ENCODE measurements at places on chromosomes 16 and 17.
A peak's percentile ranks its signal among the peaks of the same experiment; 100 is the strongest.

DNA sequence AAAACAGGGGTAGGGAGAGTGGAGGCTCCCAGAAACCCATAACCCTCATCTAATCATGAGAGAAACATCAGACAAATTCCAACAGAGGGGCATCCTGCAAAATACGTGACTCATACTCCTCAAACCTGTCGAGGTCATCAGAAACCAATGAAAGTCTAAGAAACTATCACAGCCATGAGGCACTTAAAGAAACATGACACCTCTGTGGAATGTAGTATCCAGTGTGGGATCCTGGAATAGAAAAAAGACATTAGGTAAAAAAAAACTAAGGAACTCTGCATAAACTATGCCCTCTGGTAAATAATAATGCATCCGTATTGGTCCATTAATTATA is 16.4 kb downstream of the CDH5 start:
- DNase-seq, result peak; percentile 90

DNA sequence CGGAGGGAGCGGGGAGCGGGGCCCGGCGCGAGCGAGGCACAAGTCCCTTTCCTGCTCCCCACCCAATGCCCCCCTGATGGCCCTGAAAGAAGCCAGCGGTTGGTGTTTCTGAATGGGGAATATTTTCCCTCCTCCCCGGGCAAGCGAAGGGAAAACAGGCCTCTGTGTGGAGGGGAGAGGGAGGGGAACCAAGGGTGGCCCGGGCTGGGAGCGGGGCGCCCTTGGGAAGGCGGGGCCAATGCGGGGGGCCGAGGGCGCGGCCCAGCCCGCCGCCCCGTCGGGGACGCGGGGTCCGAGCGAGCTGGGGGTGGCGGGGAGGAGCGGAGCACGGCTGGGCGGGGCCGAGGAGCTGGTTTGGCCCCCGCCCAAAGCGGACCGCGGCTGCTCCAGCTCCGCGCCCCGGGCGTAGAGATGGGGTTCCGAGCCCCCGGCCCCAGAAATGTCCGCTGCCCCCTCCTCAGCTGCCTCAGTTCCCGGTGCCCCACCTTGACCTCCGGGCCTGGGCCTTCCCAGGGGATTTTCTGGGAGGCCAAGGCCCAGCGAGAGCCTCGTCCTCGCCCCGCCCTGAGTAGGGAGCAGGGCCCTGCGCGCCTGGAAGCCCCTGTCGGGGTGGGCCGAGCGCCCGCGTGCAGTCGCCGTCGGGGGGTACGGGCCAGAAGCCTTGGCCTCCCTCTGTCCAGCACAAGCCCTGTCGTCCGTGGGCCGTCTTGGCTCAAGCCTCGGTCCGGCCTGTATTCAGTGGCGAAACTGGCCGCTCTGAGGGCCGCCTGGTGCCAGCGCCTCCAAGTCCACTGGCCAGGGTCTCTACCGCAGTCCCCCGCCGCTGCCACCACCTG is 3.9 kb upstream of the HEXIM1 start:
- no peak for DNase-seq

DNA sequence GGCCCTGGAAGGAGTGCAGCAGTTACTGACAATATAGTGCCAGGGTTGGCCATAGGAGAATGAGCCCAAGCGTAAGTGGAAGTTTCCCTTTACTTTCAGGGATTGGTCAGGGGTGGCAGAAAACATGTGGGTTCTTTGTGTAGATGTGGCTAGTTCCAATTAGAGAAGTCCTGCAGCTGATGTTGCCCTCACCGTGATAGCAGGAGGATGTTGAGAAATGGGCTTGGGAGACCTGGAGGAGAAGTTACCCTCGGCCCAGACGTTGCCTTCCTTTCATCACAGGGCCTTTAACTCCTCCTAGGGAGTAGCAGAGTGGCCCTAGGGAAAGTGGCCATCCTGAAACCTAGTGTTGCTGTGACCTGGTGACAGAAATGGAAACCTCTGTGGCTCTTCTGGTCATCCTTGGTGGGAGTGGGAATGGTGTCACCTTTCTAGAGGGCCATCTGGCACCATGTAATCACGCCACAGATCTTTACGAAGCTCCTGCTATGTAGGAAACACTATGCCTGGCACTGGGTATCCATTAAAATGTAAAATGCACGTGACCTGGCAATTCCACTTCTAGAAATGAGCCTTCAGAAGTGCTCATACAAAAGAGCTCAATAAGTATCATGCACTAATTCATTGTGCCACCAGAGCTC is 6.7 kb downstream of the TMEM92 start:
- DNase-seq, result no peak

DNA sequence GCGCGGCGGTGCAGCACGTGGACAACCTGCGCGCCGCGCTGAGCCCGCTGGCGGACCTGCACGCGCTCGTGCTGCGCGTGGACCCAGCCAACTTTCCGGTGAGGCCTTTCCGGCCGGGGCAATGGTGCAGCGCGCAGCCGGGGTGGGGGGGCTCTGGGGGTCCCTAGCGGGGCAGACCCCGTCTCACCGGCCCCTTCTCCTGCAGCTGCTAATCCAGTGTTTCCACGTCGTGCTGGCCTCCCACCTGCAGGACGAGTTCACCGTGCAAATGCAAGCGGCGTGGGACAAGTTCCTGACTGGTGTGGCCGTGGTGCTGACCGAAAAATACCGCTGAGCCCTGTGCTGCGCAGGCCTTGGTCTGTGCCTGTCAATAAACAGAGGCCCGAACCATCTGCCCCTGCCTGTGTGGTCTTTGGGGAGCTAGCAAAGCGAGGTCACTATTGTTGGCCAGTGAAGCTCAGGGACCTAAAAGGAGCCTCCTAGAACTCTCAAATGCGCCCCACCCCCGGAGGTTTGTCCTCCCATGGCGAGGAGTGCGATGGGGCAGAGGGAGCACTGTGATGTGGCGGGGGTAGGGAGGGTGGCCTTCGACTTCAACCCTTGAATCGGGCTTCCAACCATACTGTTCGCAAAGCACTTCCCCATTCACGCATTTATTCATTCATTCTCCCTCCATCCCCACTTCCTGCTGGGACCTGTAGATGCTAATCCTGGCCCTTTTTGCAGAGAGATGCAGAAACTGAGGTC is 770 bp downstream of the HBM start:
- DNase-seq, result no peak

DNA sequence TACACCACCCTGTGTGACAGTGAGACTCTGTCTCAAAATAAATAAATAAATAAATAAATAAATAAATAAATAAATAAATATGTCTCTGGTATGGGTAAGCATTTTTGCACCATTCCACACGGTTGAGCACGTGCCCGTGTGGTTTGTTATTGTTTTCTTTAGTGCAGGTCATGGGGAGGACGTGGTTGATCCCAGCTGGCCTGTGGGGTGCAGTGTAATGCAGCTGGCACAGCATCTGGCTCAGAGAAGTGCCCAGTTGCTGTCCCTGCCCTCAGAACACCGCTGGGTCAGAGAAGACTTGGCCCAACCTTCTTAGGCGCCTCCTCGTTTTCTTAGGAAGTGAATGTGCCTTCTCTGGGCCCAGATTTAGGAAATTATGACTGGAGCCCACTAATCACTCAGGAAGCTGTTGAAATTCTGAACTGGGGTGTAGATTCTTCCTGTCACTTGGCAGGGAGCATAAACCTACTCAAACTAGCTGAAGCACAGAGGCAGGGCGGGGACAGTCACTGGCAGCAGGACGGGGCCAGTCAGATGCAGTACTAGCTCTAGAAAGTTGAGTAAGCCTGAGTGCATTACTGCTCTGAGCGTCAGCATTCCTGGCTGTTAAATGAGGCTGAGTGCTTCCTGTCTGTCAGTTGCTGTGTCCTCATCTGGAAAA is 85.9 kb downstream of the SNX29 start:
- peak; percentile 90 for DNase-seq

GRCh38 chr17:68944435-68945035 is 10.7 kb downstream of the ABCA8 start:
- no peak for DNase-seq

- no peak for DNase-seq
Observed at GRCh38 chr16:15403392-15403995, 7.9 kb downstream of the MPV17L start.

GRCh38 chr17:48406936-48407567 is 23.0 kb downstream of the SKAP1 start:
- no peak for DNase-seq

GRCh38 chr16:24988593-24989338 is 26.4 kb downstream of the ARHGAP17 start:
- peak; percentile 58 for DNase-seq

DNA sequence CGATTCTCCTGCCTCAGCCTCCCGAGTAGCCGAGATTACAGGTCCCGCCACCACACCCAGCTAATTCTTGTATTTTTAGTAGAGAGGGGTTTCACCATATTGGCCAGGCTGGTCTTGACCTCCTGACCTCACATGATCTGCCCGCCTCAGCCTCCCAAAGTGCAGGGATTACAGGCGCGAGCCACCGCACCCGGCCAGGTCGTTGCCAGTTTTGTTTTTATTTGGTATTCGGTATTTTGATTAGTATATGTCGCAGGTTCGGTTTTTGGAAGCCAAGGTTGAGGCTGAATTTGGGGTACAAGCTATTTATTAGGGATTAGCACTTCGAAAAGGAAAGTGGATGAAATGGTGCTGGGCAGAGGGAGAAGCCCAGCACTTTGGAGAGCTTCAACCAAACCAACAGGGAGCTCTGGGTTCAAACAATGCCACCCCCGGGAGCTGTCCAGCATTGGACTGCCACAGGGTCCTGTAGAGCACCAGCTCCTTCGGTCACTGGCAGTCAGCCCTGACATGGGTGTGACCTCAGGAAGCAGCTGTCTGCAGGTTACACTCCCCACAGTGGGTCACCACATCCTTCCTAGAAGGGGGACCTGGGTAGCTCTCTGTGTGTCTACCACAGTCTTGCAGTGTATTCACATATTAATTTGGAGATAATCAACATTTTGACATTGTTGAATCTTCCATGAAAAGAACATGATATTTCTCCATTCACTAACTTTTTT is 1.5 kb upstream of the CLEC10A start:
- DNase-seq, result no peak

DNA sequence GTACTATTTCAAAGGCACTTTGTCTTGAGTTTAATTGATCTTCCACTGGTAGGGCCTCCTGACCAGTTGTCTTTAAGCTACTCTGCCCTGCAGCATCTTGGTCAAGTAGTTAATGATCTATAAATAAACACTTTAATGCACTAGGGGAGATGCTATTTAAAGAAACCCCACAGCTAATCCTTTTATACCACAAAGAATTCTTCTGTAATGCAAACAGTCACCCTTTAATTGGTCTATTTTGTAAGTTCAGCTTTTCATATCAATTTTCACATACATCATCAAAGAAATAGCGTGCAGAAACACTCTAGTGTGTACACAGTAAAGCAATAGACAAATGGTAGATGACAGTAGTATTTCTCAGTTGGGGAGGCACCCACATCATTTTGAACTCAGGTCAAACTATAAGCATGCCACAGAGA is 70.3 kb downstream of the PMP22 start:
- DNase-seq, result peak; percentile 76

DNA sequence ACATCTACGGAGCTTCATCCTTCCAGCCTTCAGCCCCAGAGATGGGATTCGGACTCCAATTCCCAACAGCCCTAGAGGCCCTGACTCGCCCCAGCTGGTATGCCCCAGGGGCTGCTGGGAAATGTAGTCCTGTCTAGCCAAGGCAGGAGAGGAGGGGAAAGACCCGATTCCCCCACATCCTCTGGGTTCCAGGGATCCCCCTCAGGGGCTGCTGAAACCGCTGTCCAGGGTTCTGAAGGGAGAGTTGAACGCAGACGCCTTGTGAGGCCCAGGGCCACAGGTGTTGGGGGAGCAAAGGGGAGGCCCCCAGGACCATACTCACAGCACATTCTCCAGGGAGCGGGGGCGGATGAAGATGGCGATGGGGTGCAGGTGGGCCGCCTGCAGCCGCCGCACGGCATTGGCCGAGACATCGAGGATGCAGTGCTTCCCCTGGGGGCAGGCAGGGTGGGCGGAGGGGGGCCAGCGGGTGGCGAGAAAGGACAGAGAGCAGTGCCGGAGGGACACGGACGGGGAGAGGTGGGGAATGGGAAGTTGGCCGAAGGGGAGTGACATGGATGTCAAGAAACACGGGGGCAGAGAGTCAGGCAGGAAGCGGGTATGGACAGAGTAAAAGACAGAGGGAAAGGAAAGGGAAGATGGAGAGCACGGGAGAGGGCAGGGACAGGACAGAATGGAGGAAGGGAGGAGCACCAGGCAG is 12.6 kb upstream of the ASGR1 start:
- DNase-seq, result peak; percentile 43
